ENCODE measurements at places on chromosomes 2 and 18. TPM values are rescaled to one million over a fixed set of nuclear protein-coding genes. Genes with fewer than 3 reads are reported as not detected.

DNA sequence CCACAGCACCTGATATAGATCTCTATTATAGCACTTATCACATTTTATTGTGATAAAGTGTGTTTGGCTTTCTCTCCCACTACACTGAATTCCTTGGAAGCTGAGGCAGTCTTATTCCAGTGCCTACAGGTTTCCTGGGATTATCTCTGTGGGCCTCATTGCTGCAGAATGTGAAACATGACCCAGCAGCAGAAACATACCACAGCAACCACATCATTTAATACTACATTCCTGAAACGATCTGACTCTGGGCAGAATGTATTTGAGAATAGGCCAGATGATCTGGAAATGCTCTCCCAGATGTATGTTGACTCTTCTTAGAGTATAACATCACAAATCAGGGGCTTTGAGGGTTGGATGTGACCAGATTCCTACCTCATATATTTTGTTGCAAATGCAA lies 323.5 kb upstream of the TANK start:
- no peak for DNase-seq

GRCh38 chr2:233818639-233819621 lies 35.4 kb downstream of the HJURP start:
- no peak for DNase-seq

GRCh38 chr18:58051765-58052460 lies 7.9 kb downstream of the NEDD4L start:
- DNase-seq, result no peak

GRCh38 chr2:174594456-174594855 lies 3.1 kb downstream of the WIPF1 start:
- DNase-seq, result no peak

- DNase-seq, result no peak
Observed at GRCh38 chr18:35463827-35464226, 33.9 kb downstream of the INO80C start.

DNA sequence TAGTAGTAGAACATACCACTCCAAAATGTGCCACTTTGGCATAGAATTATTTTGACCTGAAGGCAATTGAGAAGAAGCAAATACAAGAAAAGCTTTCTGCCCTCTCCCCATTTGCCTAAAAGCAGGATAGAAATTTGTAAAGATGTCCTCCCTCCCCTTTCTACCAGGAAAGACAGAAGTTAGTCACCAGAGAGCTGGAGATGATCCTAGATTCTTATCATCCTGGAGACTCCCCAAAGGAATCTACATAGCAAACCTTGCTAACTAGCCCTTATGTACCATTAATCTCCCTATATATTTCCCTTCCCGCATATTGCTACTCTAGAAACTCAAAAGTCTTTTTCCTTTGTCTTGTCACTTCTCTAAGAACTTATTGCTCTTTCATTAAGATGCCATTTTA lies 12.6 kb upstream of the TMEM37 start:
- no peak for DNase-seq

AMER3 gene
- total RNA-seq, result not detected

DNAJC5G gene
- not detected for total RNA-seq

Measured in breast epithelium (tissue), 4 donors.